NCI-H2081 treated with DMSO at 0.1 percent for 48 hours (cell line): ENCODE measurements at places on chromosomes 2 and 18.

DNA sequence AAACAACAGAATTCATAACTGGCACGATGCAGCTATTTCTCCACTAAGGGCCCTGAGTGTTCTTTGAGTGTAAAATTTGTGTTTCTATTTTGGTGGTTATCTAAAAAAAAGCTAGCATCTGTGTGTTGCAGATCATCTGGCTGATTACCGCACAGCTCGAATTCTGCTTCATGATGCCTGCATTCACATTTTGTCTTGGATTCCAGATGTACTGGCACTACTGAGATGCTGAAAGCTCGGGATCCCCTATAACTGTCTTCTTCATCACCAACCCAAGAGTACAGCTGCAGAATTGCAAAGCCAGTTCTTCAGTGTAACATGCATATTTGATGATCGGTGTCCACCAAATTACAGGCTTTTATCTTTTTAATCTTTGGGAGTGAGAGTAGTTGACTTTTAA, 51.6 kb upstream of the ZNF532 start:
- no peak for DNase-seq

DNA sequence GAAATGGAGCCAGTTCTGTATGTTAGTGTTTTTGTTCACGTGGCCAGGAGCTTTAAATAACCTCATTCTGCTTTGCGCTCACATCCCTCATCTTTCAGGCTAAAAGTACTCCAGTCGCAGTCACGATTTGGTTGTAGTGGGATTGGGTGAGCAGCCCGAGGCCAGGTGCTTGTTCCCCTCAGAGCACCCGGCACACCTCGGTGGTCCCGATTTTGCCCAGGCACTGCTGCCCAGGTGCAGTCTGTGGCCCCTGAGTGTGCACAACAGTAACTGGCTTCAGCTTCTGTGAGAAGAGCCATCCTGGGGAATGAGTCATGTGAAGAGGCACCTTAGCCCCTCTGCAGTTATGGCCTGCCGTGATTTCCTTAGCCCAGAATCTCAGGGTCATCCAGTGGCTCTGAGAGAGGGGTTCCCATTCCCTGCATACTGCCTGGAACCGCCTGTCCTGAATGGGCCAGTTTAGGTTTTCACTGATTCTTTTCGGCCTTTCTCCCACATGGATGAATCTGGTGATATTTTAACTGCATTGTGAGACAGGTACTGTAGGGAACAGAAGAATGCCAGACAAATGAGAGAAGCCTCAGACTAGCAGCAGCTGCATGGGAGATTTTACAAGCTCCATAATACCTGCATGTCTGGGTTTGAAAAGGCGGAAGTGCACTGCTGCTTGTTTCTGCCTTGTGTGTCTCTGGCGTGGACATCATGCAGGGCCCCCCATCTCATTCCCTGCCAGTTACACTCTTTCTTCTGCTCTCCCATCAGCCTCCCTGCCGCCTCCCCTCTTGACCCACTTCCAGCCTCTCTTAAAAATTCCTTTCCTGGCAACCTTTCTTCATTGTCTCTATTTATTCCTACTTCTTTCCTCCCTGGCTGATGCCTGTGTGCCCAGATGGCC, 33.5 kb downstream of the IMPA2 start:
- no peak for DNase-seq

GRCh38 chr18:48840491-48840877, 110.3 kb downstream of the SMAD7 start:
- DNase-seq: no peak

- DNase-seq: no peak
Observed at GRCh38 chr2:121663434-121663833, 14.2 kb upstream of the CLASP1 start.

DNA sequence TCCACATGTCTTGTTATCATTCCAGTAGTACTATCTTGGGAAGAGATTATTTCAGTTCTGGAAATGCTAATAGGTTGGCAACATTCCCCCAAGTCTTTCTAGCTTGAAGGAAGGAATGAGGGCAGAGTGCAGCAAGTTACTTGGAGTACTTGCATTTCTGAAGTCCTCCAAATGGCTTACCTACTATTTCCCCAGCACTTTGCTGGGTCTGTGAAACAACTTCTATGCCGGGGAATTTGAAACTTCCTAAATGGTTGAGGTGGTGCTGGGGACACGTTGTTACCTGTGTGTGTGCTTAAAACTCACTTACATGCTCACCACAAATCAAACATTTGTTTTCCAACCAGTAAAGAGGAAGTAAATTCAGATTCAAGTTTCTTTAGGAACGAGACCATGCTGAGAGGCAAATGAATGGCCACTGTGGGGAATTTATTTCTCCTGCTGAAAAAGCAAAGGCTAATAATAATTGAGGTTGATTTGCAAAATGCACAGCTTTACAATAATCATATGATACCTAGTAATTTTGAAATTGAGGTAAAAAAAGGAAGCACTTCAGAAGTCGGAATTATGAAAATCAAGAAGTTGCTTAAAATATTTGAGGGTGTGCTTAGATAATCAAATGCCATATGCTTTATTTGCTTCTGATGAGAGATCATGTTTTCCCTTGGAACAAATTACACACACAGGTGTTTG, 1167.7 kb upstream of the ZEB2 start:
- DNase-seq: no peak

DNA sequence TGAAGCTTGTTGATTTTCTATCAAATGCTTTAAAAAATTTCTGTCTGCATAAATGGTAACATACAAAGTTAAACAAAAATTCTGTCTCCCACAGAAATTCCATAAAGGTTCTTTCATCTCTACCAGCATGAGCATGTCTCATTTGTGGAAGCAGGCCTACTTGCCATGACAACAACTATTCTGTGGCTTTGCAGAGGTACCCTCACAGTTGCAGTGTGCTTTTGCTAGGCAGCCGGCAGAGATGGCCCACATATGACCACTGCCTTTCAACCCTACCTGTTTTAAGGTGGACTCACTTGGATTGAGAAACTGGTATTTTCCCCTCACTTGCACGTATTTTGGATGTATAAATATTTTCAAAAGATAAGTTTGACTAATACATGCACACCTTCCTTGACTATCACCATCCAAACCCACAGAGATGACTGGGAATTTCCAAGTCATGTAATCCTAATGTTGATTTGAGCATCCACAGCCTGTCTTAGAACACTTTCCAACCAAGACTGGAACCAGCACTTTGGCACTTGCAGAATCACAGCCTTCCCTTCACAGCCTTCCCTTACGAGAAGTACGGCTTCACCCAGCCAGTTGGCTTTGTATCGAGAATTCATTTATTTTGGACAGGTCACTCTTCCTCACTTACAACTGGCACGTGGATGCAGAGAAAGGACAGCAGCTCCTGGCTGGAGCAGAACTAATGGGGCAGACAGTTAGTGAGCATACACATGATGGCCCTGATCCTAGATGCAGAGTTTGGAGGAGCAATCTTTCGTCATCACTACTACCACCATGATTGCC, 9.3 kb upstream of the FHL2 start:
- DNase-seq: no peak

DNA sequence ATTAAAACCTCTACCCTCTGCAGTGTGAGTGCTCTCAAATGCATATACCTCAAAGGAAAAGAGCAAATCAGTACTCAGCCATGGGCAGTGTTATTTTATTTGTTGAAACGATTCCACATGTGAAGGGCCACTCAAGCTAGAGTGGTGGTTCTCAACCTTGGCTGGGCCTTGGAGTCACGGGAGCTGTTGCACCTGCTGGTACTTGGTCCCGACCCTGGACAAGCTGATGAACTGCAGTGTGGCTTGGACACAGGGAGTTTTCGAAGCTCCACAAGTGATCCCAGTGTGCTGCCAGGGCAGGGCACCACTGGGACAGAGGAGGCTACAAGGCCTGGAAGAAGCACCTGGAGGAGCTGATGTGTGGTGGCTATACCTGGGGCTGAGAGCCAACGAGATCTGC, 19.7 kb downstream of the GNLY start:
- no peak for DNase-seq

DNA sequence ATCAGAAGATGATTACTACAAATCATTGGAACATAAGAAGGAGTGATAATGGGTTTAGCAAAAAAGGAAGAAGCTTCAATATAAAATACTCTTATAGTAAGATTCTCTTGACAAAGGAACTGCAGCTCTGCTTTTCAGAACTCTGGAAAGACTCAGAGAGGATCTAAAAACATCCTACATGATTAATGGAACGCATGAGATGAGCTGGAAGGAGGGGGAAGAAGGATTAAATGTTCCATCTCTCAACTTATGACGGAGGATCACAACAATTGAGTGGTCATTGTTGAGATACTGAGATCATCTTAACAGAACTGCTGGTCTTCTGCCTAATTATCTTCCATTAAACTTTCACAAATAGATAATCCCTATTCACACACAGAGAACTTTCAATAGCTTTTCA, 267.5 kb upstream of the SLC8A1 start:
- no peak for DNase-seq
